T follicular helper cell (primary cell): ENCODE measurements at places on chromosomes 11 and 22.

- DNase-seq: no peak
Observed at GRCh38 chr11:106030609-106031008, 8.6 kb upstream of the MSANTD4 start.

DNA sequence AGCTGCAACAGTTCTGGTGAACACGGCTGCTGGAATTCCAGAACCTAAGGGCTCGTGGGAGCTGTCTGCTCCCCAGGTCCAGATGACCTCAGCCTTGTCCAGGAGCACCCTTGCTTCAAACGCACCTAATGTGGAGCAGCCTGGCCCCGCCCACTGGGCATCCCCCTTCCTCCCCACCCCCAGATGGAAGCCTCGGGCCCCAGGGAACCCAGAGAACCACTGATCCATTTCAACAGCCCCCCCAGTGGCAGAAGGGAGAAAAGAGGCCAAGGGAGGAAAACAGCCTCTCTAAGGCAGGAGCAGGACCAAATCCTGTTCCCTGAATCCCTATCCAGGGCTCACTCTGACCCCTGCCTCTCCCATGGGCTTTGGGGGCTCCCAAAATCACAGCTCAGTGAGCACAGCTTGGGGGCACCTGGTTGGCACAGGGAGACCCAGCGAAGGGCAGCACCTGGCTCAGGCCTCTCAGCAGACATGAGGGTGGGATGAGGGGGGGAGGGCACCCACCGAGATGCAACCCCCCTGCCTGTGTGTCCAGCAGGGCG, 1.2 kb downstream of the CYTH4 start:
- DNase-seq: peak; percentile 46

DNA sequence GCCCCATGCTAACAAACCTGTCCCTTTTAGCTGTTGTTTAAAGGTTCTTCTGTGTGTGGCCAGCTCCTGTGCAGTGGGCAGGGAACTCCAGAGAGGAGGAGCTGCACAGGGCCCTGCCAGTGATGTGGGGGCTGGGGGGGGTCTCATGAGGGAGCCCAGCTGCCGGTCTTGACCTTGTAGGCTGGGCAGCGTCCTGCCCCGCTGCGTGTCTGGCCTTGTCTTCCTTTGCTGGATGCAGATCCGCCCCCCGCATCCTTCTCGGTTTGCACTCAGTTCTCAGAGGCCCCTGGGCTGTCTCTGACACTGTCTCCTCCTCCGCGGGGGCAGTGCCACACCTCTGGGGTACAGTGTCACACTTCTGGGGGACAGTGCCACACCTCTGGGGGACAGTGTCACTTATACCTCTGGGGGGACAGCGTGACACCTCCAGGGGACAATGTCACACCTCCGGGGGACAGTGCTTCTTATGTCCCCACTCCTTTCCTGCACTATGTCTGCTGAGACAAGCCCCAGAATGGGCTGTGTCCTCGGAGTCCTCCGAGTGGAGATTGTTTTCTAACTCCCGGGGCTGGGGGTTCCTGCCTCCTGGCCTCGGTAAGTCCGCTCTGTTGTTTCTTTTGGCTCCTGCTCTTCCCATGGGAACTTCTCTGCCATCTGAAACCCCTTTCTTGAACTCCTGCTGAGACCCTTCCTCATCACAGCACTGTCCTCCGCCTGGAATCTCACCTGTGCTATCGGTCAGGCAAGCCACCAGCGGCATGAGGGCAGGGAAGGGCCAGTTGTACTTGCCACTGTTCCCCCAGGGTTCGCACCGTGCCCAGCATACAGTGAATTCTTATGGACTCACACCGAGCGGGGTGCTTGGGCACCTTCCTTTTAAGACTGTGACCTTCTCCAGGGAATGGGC, 788.3 kb downstream of the TBC1D22A start:
- DNase-seq: no peak

DNA sequence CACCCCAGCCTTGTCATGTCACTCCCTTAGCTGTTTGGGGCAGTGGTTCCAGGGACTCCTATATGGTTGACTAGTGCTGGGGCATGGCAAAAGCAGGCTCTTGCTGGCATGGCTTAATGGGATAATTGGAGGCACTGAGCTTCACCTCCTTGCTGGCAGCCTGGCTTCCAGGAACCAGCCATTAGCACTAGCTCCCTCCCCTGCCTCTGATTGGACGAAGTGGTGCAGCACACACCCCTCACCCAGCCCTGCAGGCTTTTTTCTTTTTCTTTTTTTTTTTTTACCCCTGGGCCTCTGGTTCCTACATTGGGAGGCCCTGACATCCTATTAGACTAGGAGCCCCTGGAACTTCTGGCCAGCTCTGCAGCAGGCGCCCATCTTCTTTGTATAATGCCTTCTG, 18.6 kb downstream of the PHLDB1 start:
- DNase-seq: no peak

DNA sequence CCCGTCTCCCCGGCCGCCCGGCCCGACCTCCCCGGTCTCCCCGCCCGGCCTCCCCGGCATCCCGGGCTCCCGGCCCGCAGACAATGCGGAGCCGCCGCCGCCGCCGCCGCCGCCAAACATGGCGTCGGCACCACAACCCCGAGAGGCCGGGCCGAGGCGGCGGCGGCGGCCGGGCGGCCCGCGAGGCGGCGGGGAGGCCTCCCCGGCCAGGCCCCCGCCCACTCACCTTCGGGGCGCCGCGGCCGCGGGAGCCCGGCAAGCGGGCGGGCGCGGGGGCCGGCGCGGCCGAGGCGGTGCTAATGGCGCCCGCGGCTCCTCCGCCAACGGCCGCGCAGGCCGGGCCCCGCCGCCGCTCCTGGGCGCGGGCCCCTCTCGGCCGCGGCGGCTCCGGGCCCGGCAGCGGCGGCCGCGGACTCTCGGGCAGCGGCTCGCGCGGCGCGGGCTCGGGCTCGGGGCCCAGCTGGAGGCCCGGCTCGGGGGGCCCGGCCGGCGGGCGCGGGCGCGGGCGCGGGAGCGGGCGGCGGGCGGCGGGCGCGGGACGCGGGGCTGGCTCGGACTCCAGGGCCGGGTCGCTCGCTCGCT, 311 bp downstream of the BRD1 start:
- no peak for DNase-seq

- no peak for DNase-seq
Observed at GRCh38 chr11:120413480-120413879, 77.3 kb downstream of the ARHGEF12 start.

DNA sequence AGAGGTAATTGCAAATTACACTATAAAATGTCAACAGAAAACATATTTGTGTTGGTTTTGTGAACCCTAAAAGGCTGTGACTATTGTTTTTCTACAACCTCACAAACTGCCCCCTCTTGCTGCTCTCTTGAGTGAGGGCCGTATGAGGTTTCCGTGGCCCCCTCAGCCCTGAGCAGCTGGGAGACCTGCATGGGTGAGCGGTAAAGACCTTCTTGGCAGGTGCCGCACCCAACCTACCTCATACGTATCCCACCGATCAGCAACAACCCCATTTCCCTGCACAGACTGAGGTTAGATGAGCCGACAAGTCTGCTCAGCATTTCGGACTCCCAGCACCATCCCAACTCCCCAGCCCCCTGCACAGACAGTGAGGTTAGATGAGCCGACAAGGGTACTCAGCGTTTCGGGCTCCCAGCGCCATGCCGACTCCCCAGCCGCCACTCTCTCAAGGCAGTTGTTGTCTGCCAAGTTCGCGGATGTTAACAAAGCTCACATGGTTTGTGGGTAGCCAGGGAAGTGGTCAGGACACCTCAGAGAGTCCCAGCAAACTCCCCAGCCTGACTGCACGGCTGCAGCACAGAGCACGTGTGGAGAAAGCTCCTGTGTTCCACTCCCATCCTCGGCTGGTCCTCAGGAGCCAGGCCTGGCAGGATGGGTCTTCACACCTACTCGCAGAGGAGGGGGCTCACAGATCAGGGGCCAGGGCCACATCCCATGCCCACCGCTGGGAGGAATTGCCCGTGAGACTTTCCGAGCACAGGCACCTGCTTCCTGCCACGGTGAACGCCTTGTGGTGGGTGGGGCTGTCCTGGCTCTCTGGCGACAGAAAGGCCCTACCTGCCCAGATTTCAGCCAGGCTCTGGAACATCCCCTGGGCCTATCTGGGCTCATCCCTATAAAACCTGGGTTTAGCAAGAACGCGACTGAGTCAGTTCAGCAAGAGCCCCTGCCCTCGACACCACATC, 502.9 kb downstream of the BRD1 start:
- DNase-seq: no peak

DNA sequence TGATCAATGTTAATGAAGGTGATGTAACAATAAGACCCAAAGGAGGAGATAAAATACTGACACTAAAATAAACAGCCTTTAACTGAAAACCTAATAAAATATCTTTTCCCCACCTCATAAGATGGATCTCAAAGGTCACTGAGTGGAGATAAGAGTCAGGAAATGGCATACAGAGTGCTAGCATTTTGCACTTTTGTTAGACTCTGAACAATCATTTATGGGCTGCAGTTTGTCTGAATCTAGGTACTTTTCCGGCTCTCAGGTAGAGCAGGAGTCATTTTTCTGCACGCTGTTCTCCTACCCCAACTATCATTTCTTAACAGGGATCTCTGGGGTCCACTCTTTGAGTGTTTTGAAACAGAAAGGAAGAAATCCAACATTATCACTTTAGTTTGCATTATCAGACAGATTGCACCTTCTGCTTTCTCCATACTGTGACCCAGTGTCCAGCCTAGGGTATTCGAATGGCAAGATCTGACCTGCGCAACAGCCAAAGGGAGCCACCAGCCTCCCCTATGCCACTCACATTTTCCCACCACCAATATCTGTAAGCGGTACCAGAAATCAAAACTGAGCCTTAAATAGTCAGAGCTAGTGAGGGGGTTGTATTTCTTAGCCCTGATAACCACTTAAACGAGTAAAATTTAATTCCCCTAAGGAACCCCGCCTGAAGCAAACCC, 863 bp downstream of the SIAE start:
- DNase-seq: no peak

GRCh38 chr11:133900176-133901105, 55.1 kb upstream of the SPATA19 start:
- DNase-seq: no peak

DNA sequence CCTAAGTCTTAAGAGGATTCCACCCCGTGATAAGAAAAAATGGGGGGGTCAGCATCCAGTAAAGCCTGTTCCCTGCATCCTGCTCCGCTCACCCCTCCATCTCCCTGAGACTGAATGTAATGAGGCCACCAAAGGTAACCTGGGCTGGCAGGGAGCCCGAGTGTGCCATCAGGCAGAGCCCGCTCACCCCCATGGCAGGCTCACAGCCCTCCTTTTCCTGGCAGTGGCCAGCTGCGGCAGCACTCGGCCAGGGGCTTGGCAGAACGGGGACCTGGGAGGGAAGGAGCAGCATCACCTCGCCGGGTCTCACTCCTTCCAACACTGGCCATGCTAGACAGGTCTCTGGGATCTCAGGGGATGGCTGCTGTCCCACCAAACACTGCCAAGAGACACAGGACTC, 64.4 kb downstream of the PRDM11 start:
- no peak for DNase-seq

GRCh38 chr11:130916910-130917309, 631 bp upstream of the SNX19 start:
- DNase-seq: no peak

DNA sequence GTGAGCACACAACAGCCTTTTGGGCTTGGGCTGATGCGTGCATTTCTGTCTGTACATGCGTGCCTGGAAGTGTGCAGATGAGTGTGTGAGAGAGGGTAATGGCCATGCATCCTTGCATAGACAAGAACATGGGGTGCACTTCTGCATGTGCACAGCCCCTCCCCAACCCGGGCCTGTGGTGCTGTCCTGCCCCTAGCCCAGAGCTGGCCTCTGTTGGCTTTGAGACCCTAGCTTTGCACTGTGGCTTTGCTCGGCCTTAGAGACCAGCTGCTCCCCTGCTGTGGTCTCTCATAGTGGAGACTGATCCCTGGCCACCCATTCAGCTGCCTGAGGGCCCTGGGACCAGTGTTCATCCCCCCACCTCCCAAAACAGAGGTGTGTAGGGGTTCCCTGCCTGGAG, 25.4 kb downstream of the ST3GAL4 start:
- no peak for DNase-seq

DNA sequence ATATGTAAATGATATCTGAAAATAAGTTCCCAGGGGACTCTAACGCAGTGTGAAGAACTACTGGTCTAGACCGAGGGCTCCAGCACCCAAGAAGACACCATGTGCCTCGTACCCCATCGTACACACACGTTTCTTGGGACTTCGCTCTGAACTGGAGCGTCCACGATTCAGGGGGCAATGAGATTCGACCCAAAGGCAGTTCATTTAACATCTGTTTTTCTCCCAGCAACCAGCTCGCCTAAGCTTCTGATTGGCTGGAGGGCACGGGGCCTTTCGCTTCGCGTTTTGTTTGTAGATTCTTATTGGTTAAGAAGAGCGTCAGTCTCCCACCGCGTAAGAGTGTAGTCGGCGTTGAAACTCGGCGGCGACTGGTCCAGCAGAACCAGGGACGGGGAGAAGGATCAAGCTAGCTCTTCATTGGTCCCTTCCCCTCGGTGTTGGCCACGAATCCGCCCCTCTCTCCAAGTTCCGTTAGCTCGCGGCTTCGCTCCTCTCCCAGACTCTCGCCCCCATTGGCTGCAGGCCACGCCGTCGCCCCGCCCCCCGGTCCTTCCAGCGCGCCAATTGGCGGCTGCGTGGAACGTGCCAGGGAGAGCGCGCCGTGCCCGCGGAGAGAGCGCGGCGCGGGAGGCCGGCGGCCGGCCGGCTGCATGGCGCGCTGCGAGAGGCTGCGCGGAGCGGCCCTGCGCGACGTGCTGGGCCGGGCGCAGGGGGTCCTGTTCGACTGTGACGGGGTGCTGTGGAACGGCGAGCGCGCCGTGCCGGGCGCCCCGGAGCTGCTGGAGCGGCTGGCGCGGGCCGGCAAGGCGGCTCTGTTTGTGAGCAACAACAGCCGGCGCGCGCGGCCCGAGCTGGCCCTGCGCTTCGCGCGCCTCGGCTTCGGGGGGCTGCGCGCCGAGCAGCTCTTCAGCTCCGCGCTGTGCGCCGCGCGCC, at the start of gene PDXP:
Gene PDXP, plus strand, starts transcription at position 591 of the 933 bp plus-strand sequence. Its CDS starts 60 bp downstream, at position 651.
- peak; percentile 94 for DNase-seq

DNA sequence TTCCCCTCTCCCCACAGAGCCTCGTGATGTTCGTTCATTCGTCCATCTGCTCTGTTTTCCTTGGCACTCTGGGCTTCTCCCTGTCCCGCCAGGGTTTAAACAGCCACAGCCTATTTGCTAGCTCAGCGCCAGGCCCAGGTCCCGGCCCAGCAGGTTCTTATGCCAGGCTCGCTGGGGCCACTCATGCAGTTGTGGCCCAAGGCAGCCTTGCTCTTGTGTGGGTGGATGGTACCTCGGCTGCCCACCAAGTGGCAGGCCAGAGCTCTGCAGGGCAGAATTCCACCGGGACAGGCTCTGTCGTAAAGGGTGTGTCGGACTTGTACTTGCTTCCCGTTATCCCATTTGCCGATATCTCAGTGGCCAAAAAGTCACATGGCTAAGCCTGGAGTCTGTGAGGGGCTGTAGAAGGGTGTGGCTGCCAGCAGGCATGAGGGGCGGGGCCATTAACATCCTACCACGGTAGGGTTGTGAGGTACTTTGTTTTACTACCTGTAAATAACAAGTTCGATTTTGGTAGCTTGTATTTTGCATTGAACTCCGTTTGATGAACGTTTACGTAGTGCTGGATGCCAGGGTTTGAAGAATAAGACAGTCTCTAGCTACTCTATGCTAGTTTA, 7.9 kb downstream of the FAM118A start:
- DNase-seq: peak; percentile 35

DNA sequence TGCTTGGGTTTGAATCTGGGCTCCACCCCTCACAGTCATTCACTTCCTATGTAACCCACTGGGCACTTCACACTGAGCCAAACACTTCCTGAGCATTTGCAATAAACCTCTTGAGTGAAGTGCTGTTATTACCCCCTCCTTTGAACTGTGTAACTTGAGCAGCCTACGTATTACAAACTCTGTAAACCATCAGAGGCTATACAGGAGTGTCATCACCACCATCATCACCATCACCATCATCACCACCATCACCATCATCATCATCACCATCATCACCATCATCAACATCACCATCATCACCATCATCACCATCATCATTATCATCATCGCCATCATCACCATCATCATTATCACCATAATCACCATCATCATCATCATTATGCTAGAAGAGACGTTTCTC, 18.4 kb downstream of the RTL6 start:
- DNase-seq: no peak
